Esophagus squamous epithelium (tissue), 5 donors: ENCODE measurements at places on chromosomes 7 and 10.
A peak's percentile ranks its signal among the peaks of the same experiment; 100 is the strongest.

DNA sequence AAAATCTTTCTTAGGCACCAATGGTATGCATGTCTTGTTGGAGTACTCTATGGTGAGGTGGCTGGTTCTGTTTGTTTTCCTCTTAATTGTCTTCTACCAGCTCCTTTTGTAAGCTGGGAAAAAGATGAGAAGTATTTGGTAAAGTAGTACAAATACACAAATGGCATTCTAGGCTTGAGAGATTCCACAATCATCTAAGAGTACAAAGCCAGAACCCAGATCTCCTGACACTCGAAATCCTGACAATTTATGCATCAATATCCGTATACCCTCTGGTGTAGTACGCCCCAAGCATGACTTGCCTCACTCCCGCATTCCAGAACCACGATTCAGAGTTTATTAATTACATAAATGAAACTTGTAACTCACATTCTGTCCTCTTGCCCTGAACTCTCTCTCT lies 43.5 kb downstream of the CDCA7L start:
- DNase-seq: no peak

- DNase-seq: no peak
These were observed 573 bp downstream of the TFR2 start for GRCh38 chr7:100640517-100641440.

GRCh38 chr10:36780158-36780557 lies 345.2 kb upstream of the ANKRD30A start:
- no peak for DNase-seq

DNA sequence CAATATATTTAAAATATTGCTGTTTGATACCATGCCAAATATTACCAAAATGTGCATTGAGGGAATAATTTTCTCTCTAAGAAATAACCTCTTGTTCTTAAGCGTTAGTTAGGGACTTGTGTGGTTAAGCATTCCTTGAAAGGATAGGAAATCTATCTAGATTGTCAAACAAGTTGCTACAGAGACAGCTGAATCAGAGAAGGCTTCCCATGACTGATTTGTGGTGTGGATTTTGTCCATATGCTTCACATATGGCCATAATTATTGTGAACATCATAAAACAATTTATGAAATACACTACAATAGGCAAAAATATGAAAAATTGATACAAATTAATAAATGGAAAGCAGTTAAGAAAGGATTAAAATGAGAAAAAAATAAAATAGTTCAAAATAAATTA lies 96.3 kb downstream of the GNAT3 start:
- no peak for DNase-seq

GRCh38 chr7:155204744-155205367 lies 92.8 kb upstream of the INSIG1 start:
- no peak for DNase-seq

DNA sequence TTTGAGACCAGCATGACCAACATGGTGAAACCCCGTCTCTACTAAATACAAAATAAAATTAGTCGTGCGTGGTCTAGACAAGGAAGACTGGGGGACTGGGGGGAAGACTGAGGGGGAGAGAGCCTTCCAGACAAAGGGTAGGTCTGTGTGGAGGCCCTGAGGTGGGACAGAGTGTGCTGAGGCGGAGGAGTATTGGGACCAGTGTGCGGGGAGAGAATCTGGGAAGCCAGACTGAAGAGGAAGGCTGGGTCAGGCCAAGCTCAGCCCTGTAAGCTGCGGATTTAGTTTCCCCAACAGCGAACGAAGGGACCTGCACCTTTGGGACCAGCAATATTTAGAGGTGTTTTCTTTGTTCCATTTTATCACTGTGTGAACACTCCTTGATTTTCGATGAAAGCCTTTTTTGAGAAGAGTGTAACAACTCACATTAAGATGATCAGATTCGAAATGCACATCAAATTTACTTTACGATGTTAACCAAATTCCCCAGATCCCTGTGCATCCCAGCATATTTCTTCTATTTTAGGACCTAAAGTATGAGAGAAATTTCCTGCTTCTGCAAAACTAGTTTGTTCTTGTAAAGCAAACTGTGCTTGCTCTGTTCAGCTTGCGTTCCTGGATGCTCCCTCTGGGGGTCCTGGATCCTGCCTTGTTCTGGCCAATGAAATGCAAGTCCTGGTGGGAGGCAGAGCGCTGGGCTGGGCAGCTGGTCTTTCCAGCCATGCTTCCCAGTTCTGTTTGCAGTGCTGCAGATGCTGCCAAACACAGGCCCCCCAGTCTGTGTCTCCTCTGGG lies 39.4 kb downstream of the PLAU start:
- no peak for DNase-seq

GRCh38 chr10:104406715-104407650 lies 53.4 kb downstream of the CFAP58 start:
- no peak for DNase-seq

DNA sequence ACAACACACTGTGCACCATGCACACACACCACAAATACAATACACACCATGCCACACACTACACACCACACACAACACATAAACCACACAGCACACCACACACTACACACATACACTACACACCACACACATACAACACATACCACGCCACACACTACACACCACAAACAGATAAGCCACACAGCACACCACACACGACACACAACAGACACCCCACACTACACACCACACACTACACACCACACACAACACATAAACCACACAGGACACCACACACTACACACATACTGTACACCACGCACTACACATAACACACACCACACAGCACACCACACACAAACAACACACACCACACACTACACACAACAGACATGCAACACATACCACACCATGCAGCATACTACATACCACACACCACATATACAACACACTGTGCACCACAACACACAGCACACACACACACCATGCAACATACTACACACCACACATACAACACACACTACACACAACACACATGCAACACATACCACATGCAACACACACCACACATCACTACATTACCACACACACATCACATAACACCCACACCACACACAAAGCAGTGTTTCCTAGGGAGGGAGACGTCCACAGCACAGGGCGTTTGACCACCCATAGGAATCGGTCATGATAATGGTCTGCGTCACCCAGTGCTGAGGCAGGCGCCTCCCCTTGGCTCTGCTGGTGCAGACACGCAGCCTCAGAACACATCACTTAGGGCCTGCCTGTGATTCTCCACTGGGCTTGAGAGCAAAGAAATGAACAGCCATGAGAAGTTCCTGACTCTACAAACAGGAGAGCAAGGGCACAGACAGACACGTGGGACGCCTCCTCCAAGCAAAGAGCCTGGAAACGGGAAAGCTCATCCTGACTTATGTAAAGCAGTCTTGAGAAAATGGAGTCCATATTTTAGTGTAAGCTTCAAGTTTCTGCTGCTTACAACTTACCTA lies 458.3 kb downstream of the PTPRN2 start:
- no peak for DNase-seq

DNA sequence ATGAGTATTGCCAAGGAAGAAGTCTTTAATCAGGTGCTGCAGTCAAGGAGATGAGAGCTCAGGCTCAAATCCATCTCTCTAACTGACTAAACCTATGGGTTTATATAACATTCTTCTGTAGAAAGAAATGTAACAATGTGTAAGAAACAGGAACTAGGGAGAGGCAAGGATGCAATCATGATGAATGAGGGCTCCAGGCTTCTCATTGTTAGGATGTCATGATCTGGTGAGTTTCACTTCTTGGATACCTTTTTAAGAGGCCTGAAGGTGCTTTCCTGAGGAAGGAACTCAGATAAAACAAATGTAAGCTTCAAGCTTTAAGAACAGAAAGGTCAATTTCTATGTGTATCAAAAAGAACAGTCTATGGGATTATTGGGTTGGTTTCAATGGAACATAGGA lies 30.8 kb upstream of the SCIN start:
- no peak for DNase-seq

DNA sequence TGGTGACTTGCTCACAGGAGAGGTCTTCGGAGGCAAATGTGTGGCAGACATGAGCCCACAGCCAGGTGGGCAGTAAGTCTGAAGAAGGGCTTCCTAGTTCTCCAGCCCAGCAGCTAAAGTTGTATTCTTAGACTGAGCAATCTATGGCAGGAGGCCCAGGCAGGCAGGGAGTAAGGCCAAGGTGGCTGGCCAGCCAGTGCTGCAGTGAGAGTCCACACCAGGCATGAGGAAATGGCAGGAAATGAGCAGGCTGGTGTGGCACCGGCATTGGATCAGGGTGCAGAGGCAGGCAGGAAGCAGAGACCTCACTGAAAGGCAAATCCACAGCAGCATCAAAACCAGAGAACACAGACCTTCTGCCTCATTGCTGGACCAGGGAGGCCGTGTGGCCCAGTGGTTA lies 84.6 kb upstream of the PDE1C start:
- DNase-seq: no peak

- DNase-seq: no peak
These were observed 45.0 kb downstream of the ESYT2 start for GRCh38 chr7:158784270-158784669.

GRCh38 chr7:104206841-104207240 lies 972 bp downstream of the ORC5 start:
- DNase-seq: no peak

DNA sequence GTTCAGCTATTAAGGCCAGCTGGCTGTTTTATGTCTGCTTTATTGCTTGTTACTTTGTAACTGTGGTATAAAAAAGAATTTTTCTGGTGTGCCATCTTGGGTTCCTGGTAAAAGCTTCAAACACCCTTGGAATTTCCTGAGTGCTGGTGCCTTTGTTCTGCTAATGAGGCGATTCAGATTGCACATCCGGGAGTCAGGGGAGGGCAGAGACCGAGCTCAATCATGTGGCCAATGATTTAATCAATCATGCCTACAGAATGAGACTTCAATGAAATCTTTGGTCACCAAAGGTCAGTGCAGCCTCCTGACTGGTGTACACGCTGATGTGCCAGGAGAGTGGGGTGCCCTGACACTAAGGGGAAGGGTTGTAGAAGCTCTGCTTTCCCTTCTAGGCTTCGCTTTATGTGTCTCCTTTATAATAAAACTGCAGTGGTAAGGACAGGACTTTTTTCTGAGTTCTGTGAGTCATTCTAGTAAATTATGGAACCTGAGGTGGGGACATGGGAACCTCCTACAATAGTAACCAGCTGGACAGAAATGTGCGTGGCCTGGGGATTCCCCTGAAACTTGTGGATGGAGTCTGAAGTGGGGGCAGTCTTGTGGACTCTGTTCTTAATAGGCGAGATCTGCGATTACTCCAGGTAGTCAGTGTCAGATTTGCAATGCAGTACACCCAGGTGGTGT lies 69.4 kb upstream of the OGDHL start:
- DNase-seq: no peak

DNA sequence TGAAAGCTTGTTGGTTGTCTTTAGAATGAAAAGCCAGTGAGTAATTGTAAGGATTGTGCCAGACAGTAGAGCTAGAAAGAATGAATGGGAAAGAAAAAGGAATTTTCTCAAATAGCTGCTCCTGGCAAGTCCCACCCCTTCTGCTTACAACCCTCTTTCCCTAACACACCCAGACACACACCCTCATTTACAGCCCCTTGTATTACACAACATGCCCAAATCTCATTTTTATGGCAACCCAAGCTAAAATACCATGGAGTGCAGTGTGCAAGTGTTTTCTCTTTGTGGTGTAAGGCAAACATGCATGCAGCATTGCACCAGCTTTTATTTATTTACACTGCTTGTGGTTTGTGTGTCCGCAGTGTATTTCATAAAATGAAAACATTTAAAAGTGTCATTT lies 1.5 kb downstream of the PRKAR2B start:
- no peak for DNase-seq

GRCh38 chr7:73615886-73616285 lies 8.4 kb downstream of the MLXIPL start:
- no peak for DNase-seq

GRCh38 chr10:81108516-81109199 lies 571.0 kb downstream of the SH2D4B start:
- DNase-seq: no peak

- no peak for DNase-seq
These were observed 207.1 kb upstream of the NFE2L3 start for GRCh38 chr7:25944777-25945515.

DNA sequence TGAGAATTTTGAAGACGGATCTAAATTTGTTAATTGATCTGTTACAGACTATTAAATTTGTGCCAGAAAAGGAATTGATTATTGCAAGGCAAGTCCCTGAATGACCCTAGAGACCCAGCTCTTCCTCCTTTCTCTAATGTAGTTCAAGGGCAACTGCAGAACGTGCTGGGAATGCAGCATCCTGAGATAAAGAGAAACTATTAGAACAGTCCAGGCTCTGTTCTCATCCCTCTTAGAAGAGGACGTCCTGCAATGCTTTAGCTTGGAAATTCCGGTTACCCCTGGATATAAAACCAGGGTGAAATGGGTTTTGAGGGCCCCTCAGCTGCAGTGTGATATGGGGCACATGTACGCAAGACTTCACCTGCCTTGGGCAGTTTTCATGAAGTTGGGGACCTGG lies 67.3 kb downstream of the PTN start:
- no peak for DNase-seq

- DNase-seq: no peak
These were observed 130.9 kb downstream of the BMPER start for GRCh38 chr7:34036051-34036920.

DNA sequence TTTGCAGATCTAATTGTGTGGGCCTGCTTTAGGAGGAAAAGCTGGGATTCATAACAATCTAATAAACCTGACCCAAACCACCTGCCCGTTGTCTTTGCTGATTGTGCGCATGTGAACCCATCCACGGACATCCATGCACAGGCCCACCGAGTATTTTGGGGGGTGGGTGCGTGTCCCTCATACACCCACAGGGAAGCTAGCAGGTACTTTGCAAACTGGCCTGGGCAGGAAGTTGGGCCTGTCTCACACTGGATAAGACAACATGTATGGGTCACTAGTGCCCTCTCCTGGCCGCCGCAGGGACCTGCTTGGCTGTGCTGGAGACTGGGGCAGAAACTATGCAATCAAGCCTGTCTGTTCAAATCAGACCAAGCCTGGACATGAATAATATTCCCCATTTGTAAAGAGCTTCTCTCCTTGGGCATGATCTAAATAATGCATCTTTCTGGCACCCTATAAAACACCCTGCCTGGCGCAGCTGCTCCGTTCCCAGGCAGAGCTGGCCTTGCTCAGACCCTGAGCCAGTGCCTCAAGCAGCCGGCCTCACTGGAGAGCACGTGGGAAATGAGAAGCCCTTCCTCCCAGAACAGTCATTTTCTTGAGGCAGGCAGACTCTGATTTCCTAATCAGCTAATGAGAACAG lies 15.8 kb downstream of the ECHDC3 start:
- peak; percentile 42 for DNase-seq

GRCh38 chr7:129789652-129790051 lies 163.1 kb downstream of the UBE2H start:
- DNase-seq: no peak

DNA sequence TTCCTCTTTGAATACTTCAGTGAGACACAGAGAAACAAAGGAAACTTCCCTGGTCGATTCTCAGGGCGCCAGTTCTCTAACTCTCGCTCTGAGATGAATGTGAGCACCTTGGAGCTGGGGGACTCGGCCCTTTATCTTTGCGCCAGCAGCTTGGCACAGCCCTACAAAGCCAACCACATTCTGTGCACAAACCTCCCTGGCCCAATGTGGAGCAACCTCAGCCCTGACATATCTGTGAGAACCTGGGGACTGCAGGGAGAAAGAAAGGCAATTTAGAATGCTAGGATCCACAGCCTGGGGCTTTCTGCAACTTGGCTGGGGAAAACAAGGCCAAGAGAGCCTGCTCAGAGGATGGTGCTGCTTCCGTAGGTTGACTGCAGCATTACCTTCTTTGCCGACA lies 63.5 kb upstream of the PRSS58 start:
- DNase-seq: no peak

- DNase-seq: no peak
These were observed 151.0 kb downstream of the CHCHD3 start for GRCh38 chr7:132930881-132931280.
